ENCODE measurements at places on chromosomes 7 and 10.

DNA sequence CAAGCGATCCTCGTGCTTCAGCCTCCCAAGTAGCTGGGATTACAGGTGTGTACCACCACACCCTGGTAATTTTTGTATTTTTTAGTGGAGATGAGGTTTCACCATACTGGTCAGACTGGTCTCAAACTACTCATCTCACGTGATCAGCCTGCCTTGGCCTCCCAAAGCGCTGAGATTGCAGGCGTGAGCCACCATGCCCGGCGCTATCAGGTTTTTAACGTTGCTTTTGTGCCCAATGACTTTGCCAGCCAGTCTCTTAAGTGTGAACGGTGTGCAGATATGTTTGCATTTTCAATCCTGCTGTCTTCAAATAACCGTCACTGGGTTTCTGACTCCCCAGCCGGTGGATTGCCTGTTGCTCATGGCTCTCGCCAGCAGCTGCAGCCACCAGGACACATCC lies 201.8 kb upstream of the PPP2R2D start:
- DNase-seq = no peak

GRCh38 chr10:93435621-93436397 lies 46.3 kb downstream of the MYOF start:
- DNase-seq = no peak

DNA sequence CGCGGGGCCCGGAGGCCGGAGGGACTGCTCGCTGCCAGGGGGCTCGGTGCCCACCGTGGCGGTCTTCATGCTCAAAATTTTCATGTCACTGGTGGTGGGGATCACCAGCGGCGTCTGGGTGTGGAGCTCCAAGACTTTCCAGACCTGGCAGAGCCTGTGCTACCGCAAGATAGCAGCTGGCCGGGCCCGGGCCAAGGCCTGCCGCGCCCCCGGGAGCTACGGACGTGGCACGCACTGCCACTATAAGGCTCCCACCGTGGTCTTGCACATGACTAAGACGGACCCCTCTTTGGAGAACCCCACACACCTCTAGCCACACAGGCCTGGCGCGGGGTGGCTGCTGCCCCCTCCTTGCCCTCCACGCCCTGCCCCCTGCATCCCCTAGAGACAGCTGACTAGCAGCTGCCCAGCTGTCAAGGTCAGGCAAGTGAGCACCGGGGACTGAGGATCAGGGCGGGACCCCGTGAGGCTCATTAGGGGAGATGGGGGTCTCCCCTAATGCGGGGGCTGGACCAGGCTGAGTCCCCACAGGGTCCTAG lies 2.0 kb downstream of the FZD9 start:
- no peak for DNase-seq

GRCh38 chr7:132446260-132446659 lies 130.0 kb downstream of the PLXNA4 start:
- DNase-seq = peak; percentile 49

DNA sequence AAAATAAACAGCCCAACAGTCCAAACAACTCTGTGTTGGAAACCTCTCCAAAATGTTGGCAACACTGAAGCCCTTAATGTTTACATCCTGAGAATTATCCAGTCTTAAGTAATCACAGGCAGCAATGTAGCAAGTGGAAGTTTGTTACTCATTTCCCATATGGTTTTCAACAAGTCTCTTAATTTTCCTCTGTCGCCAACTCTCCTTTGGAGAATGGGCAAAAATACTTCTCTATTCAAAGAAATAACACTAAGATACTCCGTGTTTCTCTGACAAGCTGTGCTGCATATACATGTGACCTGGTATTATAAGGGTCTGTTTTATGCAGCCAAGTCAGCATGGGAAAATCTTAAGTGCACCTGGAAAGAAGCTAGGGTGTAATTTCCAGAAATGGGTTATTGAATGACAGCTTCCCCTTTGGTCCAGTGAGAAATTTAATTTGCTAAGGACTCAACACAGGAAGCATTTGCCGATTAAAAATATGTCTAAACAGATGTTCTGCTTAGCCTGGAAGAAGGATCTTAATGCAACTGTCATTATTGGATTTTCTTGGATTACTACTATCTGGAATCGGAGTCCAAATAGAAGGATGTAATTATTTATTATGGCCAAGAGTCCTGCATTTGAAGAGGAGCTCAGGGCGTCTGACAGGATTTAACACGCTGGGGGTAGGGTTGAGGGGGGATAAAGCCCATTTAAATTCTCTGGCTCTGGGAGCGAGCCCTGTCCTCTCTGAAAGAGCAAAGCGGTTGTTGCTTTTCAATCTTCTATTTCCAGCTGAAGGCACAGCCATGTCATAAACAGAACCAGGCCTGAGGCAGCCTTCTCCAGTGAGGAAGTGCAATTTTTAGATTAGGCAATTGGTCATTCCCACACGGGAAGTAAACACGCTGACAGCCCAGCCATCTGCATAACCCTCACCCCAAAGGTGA lies 73.1 kb downstream of the TLL2 start:
- no peak for DNase-seq
